Neural progenitor cell (in vitro differentiated cells): ENCODE measurements at places on chromosomes 4 and X.

GRCh38 chr4:3522326-3522640 lies 9.9 kb downstream of the LRPAP1 start:
- DNase-seq, result no peak

DNA sequence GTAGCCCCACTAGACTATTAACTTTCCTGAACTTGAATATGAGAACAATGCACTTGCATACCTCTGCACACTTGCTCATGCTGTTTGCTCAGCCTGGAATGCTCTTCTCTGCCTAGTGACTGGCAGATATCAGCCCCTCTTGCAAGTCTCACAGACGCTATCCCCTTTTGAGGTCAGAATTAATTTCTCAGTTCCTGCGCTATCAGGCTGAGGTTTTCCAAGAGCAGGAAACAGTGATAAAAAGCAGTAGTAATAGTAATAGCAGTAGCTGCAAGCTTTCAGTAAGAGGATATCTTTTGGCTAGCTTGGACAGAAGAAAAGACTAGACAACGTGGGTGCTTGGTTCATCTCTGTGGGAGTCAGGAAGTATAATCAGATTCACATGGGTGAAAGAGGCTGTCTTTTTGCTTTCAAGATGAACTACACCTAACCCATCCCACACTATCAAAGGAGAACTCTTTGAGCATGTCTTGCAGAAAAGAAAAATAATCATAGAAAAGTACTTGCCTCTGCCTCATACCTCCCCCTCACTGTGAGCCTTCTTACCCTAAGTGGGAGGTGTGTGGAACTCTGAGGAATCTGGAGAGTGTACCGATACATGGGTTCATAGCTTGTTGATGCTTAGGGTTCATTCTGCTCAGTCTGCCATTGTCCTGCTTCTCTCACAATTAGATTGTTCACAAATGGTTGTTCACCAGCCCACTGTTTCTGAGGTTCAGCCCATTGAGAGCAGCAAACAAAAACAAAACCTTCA lies 11.3 kb upstream of the DRP2 start:
- DNase-seq, result no peak

DNA sequence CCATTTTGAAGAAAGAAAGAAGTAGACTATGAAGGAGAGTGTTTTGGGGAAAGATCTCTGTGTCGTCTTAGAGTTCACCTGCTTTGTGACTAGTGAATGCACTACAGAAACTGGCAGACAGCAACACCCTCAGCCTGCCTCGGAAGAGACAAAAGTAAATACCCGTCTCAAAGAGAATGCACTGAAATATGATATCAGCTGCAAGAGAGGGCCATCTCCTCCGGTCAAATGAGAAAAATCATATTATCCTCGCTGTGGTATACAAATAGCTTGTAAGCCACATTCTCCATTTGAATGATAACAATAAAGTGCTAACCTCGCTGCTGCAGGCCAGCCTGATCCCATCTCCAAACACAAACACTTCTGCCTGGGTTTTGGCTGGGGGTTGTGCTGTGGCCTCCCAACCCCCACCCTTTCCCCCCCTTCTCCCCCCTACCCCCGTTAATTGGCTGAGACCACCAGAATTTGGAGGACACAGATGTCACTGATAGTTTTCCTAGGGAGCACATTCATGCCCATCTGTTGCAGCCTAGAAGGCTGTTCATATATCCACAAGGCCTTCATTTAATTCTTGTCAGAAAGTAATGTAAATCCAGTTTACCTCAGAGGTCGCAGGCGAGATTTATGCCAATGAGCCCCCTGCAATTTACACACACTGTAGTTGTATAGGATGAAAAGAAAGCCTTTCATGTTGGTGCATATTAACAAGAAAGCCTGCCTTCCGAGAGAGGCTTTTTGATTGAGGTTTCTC lies 46.3 kb downstream of the ALPK1 start:
- peak; percentile 36 for DNase-seq

GRCh38 chr4:88527787-88528186 lies 4.2 kb upstream of the PYURF start:
- DNase-seq, result no peak

DNA sequence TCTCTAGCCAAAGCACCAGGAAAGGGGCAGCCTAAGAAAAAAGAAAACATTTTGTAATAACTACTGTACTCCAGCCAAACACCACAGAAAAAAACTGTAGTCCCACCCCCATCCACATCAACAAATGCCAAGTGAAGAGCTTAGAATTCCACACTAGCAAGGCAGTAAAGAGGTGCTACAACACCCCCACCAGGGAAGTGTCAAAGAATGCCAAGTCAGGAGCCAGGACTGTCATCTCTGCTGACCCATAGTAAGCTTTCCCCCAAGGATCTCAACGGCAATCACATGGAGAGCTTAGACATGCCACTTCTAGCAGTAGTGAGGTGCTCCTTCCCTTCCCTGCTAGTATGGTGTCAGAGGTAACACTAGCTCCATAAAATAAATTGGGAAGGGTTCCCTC lies 34.4 kb upstream of the CCDC160 start:
- no peak for DNase-seq

DNA sequence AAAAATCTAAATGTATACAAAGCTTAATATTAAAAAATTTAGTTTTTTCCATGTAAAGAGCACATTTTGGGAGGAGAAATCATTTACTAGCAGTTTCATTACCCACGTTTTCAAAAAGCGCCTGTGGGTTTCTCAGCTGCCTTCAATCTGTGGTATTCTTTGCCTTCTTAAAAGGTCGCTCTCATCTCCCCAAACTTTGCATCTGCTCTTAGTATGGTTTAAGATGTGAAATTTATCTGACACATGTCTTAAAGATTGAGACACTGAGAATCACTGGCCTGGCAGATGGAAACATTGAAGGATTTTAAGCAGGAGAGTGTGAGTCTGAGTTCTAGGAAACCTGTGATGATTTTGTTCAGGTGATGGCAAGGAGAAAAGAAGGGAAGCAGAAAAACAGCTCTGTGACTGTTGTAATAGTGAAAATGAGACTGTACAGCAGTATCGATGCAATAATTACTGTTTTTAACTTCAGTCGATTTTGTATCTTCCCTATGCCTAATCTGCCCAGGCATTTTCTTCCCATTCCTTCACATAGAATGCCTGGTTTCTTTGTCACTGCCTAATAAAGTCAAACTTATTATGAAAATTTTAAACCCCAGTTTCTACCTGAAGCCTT lies 75.9 kb downstream of the PAQR3 start:
- no peak for DNase-seq

GRCh38 chr4:3107691-3108121 lies 33.2 kb downstream of the HTT start:
- DNase-seq, result no peak

DNA sequence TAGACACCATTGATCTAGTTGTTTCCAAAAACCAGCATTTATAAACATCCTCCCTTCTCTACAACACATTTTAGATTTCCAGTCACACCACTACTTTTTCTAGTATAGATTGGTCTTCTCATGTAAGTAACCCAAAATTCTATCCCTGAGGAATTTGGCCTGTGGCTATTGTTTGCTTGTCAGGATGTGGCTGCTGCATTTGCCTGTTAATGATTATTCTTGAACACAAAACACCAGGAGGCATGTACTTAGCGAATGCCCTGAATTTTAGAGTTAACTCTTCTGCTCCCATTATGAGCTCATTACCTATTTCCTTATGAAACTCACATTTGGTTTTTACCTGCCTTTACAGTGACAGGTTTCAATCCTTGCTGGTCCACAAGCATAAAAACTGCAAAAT lies 102.0 kb upstream of the FSTL5 start:
- DNase-seq, result no peak

DNA sequence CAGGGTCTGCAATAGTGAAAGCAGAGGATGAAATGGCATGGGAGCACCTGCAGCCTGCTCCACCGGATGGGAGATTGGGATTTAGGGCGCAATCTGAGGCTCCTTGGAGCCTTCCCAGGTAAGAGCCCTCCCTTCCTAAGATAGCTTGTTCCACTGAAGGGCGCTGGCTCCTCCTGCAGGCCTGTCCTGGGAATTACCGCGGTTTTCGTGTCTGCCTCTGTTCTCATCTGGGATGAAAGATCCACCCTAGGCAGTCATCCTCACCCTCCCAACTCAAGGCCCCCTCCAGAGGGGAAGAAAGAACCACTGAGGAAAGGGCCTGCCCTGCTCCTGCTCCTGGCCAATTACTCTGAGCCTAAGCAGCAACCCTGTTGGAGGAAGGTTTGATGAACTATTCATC lies 547.5 kb downstream of the SMARCA1 start:
- peak; percentile 68 for DNase-seq

DNA sequence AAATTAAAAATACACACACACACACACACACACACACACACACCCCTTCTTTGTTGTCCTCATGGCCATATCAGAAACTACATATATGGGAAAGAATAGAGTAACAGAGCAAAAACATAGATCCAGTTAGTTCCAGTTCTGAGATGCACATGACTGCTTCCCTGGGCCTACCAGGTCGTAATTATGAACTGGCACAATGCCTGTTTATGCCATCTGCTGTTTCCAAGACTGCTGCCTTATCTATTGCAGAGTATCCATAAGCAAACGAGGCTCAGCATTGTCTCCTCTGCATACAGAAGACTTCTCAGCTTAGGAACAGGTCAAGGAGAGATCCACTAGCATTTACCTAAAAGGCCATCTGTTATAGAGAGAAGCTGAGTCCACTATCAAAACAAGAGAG lies 789.0 kb downstream of the TECRL start:
- no peak for DNase-seq

DNA sequence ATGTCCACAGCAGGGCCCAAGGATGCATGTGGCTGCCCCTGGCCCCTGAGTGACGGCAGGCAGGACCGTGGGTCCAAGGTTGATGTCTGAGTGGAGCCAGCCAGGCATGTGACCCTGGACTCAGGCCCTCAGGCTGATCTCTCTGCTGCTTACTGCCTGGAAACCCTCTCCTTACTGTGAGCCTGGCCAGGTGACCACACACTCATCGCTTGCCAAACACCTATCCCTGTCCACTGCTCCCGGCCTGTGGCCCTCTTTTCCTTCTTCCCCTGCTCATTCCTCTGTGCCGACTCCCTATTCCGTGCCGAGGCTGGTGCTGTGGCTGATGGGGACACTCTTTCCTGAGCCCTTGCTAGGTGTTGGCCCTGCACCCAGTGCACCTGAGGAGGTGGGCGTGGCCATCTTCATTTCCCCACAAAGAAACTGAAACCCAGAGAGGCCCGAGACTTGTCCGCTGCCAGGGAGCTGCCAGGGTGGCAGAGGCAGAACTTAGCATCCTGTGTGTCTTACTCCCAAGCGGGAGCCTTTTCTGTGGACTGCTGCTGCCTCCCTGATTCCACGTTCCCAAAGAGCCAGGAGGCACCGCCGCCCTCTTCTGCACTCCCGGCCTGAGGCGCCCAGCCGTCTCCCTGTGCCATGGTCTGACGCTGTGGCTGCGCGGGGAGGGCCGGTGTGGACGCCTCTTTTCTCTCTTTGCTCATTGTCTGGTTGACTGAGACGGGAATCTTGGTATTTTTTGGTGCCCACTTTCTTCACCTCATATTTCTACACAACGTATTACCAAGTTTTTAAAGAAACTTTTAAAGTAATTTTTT lies 11.2 kb upstream of the RNF4 start:
- no peak for DNase-seq

GRCh38 chrX:50852524-50852923 lies 38.5 kb upstream of the SHROOM4 start:
- DNase-seq, result no peak

DNA sequence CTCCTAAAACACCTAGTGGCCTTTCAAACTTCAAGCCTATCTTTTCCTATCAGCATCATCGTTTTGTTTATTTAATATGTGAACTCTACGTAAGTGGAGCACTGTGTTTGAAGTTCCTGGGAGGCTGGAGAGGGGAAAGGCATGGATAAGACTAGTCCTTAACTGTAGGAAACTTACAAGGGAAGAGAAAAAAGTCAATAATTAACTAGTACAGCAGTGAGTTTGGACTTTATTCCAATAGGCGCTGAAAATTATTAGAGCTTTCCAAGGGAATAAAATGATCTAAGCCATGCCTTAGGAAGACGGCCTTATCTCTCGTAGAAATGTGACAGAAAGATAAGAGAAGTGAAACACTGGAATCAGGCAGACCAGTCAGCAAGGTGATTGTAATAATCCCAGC lies 55.3 kb downstream of the AMOT start:
- no peak for DNase-seq

DNA sequence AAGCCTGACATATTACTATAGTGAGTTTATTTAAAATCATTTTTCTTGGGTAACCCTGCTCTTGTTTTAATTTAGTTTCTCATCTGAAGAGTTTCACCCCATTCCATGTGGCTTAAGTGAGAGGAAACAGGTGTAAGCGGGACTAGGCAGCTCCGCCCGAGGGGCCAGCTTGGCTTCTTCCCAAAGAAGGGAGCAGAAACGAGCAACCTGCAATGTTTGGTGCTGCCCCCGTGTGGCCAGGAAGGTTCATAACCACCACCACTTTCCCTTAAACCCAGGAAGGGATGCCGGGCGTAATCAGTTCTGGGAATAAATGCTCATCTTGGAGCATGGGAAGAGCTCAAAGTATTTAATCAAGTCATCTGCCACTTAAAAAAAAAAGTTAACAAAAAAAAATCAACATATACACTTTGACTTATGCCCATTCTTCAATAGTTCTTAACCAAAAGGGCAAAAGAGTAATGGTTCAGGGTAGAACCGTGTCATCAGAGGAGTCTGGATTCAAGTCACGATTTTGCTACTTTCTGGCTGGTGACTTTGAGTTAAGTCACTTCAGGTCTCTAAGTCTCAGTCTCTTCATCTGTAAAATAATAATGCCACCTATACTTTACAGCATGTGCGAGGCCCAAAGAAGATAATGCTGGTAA lies 147.9 kb downstream of the NSUN7 start:
- DNase-seq, result peak; percentile 86

GRCh38 chr4:93086356-93086755 lies 742.2 kb upstream of the ATOH1 start:
- peak; percentile 12 for DNase-seq
